ENCODE measurements at places on chromosomes 2 and 18.

- peak; percentile 1 for DNase-seq
Measured at GRCh38 chr18:27750014-27750413, 426.9 kb downstream of the CDH2 start.

DNA sequence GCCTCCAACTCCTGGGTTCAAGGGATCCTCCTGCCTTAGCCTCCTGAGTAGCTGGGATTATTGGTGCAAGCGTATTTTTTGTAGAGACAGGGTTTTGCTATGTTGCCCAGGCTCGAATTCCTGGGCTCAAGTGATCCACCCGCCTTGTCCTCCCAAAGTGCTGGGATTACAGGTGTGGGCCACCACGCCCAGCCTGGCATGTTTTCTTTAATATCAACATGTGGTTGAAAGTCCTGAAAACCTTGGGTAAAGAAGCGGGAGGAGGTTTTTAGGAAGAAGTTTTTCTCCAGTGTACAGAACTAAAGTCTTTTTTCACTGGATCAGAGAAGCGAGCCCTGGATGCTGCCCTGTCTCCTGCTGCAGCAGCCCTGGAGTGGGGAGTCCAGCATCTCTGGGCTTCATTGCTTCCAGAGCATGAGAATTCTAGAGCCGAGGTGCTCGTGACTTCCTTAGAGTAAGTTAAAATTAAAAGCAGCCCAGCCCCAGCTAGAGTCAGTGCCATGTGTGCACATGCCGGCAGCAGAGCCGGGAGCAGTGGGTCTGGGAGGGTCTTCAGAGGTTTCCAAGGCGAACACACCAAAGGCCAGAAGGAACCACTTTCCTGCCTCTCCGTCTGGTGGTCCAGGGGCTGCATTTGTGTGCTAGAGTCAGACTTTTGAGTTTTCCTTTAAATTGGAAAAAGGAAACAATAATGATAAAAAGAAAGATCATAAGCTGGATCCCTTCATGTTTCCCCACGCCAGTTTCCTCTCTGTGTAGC is 31.2 kb downstream of the ITGB1BP1 start:
- DNase-seq: no peak

GRCh38 chr2:102029405-102029804 is 37.6 kb downstream of the IL1R2 start:
- no peak for DNase-seq

GRCh38 chr2:113760400-113760799 is 4.0 kb upstream of the SLC35F5 start:
- no peak for DNase-seq

GRCh38 chr2:12704378-12704777 is 12.4 kb upstream of the TRIB2 start:
- no peak for DNase-seq

- DNase-seq: no peak
Measured at GRCh38 chr2:11634584-11634983, 35.4 kb downstream of the NTSR2 start.

- DNase-seq: no peak
Measured at GRCh38 chr2:128347171-128347558, 28.5 kb upstream of the HS6ST1 start.

DNA sequence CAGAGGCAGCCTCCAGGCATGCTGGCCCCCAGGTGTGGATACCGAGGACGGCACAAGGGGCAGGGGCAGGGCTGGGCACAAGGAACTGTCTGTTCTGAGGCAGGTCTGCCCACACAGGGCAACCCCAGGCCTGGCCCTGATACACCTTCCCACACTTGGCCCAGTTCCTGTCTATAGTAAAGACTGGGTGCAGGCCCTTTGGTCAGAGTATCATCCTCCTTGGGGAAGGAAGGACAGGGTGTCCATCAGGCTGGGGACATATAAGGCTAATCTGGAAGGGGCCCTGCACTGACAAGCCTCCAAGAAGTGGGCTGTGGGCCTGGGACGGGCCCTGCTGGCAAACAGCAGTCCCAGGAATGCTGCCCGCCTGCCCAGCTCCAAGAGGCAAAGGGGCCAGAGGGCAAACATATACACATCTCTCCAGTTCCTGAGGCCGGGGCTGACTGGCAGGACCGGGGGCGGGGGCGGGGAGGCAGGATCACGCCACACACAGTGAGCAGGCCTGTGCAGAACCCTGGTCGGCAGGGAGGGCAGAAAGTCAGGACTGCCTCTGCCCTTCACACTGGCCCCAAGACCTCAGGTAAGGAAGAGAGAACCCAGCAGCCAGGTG is 18.9 kb downstream of the SDC1 start:
- DNase-seq: no peak

GRCh38 chr2:111101592-111101991 is 19.1 kb upstream of the BCL2L11 start:
- no peak for DNase-seq

DNA sequence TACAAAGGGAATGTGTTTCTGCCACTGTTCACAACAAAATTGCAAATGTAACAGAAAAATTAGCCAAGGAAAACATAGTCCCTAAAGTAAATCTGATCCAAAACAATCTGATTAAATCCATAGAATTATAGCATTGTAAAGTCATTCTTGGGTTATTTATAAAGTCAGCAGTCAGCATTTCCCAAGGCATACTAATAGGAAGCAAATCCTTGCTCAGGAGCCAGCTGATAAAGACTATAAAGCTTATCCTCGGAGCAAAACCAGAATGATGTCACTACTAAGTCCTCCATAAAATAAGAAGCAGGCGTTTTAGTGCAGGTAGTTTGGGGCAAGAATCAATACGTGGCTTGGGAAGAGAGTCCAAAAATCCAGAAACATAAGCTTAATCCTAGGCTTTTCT is 67.3 kb upstream of the CSRNP3 start:
- no peak for DNase-seq

- peak; percentile 42 for DNase-seq
Measured at GRCh38 chr2:32711219-32711618, 83.4 kb downstream of the TTC27 start.

DNA sequence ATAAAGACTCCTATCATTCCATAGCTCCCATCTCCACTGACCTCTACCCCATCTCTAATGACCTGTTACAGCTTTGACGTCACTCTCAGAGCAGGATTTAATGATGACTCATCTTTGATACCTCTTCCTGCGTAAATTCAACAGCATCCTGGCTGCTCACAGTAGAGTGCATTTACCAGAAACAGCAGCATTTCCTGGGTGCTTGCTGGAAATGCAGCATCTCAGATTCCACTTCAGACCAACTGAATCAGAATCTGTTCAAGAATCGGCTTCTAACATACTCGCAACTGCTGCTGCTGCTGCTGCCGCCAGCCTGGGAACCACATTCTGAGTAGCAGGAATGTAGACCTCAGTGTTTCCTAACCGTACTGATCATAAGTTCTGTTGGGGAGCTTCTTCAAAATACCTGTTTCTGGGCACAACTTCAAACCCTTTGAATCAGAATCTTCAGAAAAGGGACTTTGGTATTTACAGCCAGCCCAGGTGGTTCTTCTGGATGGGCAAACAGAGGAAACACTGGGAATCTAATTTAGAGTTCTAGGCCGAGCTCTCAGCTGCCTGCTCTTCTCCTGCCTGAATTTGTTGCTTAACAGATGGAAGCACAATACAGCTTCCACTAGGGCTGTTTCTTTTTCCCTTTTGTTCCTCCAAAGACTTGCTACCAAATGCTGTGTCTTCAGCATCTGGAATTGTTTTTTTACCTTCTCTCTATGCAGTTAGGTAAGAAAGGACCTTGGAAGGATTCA is 241.4 kb downstream of the NCKAP5 start:
- DNase-seq: no peak

GRCh38 chr2:216015722-216016464 is 2.5 kb upstream of the MREG start:
- peak; percentile 61 for DNase-seq

DNA sequence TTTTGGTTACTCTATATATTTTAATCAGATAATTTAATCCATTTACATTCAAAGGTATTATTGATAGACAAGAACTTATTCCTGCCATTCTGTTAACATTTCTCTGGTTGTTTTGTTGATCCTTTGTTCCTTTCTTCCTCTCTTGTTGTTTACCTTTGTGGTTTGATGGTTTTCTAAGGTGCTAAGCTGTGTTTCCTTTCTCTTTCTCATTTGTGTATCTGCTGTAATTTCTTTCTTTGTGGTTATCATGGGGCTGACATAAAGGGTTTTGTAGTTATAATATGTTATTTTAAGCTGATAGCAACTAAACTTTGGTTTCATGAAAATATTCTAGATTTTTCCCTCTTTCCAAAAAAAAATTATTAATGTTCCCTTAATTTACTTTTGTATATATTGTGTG is 179.2 kb downstream of the NDUFA10 start:
- no peak for DNase-seq

DNA sequence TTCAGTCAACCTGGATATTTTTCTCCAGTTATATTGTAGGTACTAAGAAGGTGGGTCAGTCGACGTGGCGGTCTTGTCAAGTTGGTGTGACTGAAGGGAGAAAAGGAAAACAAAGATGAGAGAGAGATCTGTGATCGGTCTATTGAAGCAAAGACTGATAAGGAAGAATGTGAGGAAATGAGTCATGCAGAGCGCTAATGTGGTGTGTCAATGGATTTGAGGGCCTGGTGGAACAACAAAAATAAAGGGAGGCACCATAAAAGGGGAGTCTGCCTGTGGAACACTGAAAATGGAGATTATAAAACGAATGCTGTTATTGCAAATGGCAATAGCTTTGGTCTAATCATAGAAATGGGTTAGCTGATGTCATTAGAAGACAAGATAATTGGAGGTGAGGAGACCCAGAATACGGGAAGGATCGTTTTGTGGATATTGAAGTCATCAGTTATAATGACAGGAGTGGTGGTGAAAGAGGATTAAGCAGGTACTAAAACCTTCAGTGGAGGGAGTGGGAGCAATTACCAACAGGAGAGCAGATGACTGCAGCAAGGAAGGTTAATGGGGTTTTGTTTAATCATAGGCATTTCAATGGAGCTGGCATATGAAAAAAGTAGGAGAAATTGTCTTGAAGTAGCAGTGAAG is 599.1 kb upstream of the FSHR start:
- no peak for DNase-seq

GRCh38 chr2:69149631-69150215 is 136.7 kb downstream of the ANTXR1 start:
- peak; percentile 19 for DNase-seq

GRCh38 chr2:26534098-26534864 is 56.4 kb upstream of the OTOF start:
- no peak for DNase-seq
